Pancreas (tissue), 10 donors: ENCODE measurements at places on chromosomes 13 and 19.

DNA sequence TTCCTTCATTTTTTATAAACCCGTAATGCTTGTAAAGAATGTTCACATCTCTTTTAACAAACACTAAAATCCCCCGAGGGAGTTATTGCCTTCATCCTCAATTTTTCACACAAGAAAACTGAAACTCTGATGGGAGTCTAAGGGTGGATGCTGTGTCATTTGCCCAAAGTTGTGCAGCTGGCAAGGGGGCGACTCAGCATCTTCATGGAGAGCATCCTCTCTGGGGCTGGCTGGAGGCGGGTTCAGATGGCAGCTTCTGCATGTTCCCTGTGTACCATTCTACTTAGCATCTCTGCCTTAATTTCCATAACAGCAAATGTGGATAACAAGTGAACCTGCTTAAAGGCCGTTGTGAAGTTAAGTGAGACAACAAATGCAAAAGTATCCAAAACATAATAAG, 256.4 kb downstream of the IRS2 start:
- no peak for DNase-seq

DNA sequence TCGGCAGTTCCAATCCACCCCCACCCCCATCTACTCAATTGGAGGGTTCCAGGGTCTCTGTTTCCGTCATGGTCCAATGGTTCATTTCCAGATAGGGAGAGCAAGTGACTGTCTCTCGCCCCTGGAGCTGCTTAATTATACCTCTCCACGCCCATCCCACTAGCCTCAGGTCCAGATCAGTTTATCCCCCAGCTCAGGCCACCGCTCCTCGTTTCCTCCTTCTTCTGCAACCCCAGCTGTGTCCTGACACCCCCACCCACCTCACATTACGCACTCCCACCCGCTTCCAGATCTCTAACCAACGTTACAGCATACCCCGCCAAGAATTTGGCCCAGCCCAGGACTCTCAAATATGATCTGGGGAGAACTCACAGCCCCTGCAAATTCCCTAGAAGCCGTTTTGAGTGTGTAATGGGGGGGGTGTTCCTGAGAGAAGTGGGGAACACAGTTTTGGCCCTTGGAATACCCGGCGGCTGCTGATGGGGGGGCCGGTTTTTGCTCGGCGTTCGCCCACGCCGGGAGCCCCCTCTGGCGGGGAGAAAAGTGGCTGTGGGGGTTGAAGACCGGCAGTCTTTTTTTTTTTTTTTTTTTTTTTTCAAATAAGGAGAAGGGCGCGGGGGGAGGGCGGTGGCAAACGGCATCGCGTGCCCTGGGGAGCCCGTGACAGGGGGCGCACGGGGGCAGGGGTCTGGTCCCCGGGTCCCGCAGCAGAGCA, 1.7 kb upstream of the PDE4A start:
- no peak for DNase-seq

DNA sequence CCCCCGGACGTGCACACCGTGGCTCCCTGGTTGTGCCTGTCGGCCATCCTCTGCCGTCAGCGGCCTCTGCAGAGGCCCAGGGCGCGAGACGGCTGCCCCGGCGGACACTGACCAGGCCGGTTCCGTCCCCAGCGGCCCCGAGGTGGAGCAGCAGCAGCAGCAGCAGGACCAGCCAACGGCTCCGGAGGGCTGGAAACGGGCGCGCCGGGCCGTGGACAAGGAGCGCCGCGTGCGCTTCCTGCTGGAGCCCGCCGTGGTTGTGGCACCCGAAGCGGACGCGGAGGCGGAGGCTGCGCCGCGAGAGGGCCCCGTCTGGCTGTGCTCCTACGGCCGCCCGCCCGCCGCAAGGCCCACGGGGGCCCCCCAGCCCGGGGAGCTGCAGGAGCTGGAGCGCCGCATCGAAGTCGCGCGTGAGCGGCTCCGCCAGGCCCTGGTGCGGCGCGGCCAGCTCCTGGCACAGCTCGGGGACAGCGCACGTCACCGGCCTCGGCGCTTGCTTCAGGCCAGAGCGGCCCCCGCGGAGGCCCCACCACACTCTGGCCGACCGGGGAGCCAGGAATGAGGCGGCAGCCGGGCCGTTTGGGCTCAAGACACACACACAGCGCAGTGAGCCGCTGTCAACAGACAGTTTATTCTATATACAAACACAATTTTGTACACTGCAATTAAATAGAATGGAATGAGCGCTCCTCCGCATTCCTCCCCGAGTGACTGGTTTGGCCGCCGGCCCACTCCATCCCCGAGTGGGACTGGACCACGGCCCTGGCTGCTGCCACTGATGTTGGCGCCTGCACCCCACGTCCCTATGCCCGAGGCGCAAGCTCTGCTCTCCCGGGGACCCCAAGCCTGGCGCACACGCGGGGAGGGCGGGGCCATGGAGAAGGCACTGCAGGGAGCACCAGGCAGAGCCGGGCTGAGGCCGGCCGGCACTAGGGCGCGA, 9.1 kb downstream of the GRIN3B start:
- DNase-seq, result peak; percentile 59

DNA sequence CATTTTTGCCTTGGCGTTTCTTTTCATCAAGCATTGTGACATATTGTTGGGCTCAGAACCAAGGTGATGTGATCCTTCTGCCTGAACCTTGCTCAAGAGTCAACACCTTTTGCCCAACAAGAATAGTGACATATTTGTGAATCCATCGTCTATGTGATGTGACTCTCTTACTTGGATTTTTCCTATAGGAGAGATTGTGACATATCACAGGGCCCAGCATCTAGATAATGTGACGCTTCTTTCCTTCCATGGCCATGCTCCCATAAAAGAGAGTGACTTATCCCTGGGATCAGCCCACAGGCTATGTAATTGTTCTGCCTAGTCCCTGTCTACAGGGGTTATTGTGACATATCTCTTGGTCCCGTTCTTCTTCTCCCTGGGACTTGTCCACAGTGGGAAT, 8.5 kb upstream of the ZNF429 start:
- no peak for DNase-seq

- no peak for DNase-seq
Measured at GRCh38 chr13:27593267-27593666, 27.1 kb downstream of the LNX2 start.
